ENCODE measurements at places on chromosomes 12 and 14.

GRCh38 chr12:52805000-52805399, 8.9 kb downstream of the KRT4 start:
- no peak for DNase-seq

DNA sequence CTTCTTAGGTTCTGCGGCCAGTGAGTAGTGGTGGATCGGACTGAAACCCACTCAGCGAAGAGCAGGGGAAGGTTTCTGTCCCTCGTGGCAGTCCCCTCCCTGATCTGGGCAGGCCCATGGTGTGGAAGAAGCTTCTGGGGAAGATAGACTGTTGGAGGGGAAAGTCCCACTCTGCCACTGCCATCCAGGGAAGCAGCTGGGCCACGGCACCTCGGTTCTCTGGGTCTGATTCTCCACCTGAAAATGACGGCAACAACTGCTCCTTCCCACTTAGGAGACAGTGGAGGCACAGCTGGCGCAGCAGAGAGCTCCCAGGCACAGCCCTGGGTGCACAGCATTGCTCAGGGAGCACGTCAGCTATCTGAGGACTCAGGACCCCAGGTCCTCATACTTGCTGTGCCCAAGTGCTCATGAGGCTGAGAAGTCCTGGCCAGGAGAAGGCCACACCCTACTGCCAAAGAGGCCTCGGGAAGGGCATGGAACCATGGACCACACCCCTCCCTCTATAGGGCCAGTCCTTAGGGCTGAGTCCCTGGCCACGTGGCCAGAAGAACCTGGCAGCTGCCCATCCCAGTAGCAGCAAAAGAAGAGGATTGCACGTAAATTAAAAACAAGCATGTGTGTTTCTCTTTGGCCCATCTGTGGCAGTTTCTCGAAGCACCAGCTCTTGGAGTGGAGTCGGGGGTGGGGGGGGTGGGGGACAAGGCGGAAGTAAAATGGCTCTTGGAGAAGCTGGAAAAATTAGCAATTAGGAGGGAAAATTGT, 85.3 kb upstream of the BCL11B start:
- DNase-seq = no peak

DNA sequence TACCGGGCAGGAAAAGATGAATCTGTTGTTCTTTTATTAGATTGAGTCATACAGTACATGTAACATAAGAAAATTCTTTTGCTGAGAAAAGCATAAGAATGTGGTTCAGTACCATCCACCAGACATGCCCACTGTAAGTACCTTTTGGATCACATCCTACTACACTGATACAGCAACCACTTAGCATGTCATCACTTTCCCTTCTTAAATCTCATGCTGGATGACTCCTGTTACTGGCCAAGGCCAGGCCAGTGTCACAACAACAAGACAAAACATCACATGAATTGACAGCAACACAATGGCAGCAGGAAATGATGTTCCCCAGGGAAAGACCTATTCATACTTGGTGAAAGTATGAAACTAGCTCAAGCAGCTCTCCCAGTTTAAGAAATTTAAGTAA, 46.4 kb downstream of the STXBP6 start:
- DNase-seq = no peak

- no peak for DNase-seq
Observed at GRCh38 chr12:123062681-123063486, 82.4 kb downstream of the ARL6IP4 start.

DNA sequence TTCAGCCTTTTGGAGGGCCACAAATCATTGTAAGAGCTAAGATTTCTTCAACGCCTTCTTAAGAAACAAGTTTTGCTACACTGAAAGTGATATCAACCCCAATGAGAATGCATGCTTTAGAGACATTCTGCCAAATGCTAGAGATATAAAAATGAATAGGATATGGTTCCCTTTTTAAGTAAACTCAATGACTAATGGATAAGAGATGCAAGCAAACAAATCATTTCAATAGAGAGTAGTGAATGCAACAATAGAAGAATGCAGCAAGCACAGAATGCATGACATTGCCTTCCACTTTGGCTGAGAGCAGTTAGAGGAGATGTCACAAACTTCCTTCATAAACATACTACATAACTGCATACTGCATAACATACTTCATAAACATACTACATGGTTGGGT, 116.4 kb downstream of the PDZRN4 start:
- DNase-seq = no peak

DNA sequence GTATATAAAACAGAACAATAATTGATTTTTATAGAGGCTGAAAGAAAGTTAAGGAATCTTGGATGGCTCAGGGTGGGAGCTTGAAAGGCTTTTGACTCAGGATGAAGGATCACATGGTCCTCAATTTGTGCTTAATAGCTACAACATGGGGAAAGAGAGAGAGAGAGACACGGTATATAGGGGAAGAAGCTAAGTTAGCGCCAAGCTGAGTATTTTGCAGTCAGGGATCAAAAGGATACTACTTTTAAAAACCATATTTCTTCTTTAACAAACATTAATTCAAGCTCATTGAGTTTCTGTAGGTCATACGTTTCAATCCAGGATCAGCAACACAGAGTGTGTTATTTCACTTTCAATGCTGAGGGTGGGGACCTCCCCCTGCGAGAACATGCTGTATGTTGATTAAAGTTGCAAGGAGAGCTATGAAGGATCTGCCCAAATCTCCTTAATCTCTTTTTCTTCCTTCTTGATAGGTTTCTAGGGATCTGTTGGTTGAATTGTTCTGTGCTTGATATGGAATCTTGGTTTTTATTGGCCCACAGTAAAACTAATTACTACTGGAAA, 133.1 kb upstream of the NUDT4 start:
- DNase-seq = no peak

DNA sequence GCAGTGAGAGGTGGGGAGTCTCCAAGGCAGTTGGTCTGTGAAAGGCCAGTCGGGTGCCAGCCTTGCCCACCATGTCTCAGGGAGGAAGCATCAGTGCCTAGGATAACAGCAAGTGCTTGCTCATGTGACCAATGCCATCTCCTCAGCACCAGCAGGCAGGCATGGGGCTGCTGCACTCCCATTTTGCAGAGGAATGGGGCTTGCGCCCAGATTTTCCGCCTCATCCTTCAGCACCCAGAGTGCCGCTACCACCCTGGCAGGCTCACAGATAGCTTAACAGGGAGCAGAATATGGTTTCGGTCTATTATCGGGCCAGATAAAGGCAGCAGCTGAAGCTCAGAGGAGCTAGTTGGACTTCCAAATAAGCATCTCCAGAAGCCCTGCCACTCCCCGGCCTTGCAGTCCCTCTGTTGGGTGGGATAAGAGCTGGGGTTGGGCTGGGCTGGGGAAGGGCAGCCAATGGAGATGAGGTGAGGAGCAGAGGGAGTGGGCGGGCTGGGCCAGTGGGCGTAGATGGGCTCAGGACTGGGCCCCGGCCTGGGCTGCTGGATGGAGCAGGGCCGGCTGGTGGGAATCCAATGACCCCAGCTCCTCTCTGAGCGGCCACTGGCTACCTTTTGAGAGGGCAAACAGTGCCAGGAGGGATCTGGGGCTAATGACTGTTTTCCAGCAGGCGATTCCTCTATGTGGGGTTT, 8.4 kb upstream of the KRT80 start:
- DNase-seq = no peak

DNA sequence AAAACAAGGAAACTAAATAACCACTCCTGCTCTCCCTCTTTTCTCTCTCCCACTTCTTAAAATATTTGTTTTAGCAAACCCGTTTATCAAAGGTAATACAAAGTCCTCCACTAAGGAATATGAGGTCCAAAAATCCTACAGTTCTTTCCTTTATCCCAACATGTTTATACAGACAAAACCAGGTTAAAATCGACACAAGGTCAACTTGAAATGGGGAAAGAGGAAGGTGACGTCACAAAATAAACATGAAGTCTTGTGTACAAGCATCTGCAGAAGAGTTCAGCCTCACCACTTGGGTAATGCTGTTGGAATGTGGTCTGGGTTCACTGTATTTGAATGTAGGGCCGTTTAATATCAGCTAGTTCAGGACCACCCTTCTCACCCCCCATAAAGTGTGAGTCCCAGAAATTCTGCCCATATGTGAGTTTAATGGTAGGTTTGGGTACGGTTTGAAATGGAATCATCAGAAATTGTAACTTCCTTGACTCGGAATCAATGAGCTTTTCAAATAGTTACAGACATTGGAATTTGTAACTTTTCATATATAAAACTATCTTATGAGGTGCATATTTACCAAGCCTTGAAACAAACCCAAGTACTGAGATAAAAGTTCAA, 120.0 kb upstream of the SLC38A2 start:
- DNase-seq = no peak

DNA sequence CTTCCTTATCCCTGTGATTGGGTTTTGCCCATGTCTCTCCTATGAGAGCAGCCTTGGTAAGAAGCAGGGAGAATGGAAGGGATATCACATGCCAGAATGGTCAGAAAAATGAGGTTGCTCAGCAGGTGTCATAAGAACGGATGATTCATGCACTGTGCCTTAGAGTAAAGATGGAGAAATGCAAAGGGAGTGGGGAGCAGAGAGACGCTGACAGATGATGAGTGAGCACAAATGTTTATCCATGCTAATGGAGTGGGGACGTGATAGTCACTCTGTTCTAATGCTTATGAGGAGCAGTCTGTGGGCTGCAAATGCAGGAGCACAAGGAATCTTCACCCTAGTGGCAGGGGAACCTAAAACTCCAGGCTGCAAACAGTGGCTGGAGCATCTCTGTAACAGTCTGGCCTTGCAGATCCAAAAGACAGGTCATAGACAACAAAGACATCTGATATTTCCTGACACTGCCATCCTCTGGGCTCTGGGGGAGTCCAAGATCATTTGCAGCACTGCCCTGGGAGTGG, 243.2 kb downstream of the CACNA1C start:
- no peak for DNase-seq

DNA sequence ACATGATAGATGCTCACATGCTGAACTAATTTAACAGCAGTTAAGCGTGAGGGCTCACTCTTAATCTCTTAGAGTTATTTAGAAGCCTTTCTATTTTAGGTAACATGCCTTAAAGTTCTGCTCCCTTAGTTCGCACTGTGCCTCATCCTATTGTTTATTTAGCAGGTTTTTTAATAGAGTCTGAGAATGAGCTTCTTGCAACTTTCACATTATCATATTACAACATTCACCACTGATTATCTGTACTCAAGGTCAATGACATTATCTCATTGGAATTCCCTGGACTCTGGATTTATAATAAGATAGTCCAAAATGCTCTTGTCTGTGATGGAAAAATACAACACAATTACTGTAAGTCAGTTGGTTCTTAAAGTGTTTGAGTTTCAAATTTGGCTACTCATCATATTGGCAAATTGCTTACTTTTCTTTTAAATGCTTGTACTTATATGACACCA, 183.6 kb upstream of the SLC38A2 start:
- DNase-seq = no peak

GRCh38 chr12:112812600-112813406, 21.3 kb downstream of the RPH3A start:
- no peak for DNase-seq

GRCh38 chr12:86261142-86261541, 5.0 kb upstream of the MGAT4C start:
- no peak for DNase-seq

GRCh38 chr12:6031001-6031400, 85.9 kb upstream of the ANO2 start:
- no peak for DNase-seq

- DNase-seq = no peak
Observed at GRCh38 chr12:58764100-58764953, 156.0 kb downstream of the LRIG3 start.

DNA sequence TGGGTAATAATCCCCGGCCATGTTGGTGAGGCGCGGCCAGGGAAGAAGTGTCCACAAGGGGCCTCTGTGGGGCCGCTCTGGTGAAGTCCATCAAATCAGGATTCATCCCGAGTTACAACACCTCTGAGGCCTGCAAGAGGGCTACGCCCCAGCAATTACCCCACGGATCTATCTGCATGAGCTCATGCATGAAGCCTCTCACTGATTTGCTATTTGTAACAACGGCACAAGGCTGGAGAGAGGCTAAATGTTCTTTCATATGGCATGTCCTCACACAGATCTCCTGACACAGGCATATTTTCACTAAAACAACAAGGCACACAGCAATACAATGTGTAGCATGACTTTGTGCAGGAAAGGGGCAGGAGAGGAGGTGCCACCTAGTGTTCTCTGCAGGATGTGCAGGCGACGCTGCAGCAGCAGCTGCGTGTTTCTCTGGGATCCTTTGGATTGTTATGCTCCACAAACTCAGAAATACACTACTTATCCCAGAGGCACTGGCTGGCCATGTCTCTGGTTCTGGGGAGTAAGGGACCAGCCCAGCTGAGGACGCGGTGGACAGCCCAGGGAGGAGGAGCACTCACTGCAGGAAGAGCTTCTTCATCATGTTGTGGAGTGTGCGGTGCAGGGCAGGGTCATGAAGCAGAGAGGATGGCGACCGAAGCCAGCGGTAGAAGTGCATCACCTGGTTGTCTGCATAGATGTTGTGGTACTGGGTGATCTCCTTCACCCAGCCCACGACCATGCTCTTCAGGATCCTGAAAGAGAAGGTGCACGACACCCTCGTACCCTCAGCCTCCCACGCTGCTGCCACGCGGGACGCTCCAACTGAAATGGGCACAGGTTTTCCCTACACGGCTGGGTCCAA, 20.2 kb downstream of the P2RX2 start:
- DNase-seq = no peak

GRCh38 chr12:51005671-51006070, 20.5 kb downstream of the SLC11A2 start:
- DNase-seq = no peak

- DNase-seq = no peak
Observed at GRCh38 chr12:82781309-82781997, 94.7 kb downstream of the TMTC2 start.

- DNase-seq = no peak
Observed at GRCh38 chr12:21642707-21643389, 14.8 kb downstream of the LDHB start.

DNA sequence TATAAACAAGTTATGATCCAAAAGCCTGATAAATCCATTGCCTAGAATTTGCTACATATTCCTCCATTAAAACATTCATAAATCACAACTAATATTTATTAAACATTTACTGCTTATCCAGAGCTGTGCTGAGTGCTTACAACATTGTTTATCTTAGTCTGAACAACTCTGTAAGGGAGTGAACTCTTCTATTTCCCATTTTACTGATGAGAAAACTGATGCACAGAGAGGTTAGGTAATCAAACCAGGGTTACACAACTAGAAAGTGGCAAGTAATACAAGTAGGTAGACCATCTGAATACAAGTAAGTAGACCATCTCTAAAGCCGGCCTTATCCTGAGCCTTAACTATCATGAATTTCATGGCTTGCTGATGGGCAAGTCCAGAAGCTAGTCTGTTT, 39.5 kb downstream of the WASHC3 start:
- no peak for DNase-seq
